ENCODE measurements at places on chromosomes 3 and 15.

GRCh38 chr15:91535856-91536500 is 317.5 kb upstream of the SLCO3A1 start:
- DNase-seq, result no peak

GRCh38 chr3:13608969-13609725 is 60.2 kb downstream of the FBLN2 start:
- no peak for DNase-seq

GRCh38 chr3:26624209-26624765 is 1.7 kb downstream of the LRRC3B start:
- no peak for DNase-seq

DNA sequence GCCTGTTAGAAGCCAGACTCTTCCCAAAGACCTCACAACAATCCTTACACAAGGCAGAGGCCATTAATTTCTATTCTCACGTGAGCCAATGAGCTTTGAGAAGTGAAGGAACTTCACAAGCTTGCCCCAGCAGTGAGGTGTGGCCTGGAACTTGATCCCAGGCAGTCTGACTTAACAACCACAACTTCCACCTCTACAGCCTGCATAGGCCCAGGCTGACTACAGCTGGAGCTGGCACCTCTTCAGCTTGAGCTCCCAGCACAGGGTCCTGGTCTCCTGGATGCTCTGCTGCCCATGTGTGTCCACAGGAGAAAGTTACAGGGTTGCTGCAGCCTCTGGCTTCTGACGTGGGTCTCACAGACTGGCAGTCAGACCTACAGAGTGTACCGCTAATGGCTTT is 111.0 kb downstream of the ERC2 start:
- DNase-seq, result no peak

DNA sequence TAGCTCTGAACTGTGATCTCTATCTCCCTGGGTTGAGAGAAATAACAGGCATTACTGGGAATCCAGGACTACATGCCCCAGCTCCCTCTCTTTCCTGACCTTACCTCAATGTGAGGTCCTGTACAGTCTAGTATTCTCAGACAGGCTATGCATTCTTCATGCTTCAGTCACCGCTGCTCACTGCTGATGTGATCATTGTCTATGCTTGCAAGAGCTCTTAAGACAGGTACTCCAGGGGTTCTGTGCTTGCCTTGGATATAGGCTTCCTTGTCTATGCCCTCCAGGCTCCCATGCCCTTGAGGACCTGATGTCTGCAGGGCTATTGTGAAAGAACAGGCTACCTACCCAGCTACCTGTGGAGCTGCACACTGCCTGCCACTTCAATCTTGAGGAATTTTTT is 183.6 kb downstream of the MBNL1 start:
- DNase-seq, result no peak

DNA sequence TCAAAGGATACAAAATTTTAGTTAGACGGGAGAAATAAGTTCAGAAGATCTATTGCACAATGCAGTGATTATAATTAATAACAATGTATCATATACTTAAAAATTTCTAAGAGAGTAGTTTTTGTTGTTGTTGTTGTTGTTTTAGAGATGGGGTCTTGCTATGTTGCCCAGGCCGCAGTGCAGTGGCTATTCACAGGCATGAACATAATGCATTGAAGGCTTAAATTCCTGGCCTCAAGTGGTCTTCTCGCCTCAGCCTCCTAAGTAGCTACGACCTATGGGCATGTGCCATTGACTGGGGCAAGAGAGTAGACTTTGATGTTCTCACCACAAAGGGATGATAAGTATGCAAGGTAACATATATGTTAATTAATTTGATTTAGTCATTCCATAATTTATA is 7.5 kb downstream of the STRIT1 start:
- DNase-seq, result no peak

- no peak for DNase-seq
Measured at GRCh38 chr15:94230431-94230882, 904 bp upstream of the MCTP2 start.

- DNase-seq, result no peak
Measured at GRCh38 chr3:85313380-85313779, 354.6 kb downstream of the CADM2 start.

- no peak for DNase-seq
Measured at GRCh38 chr3:6444888-6445658, 415.8 kb upstream of the GRM7 start.

DNA sequence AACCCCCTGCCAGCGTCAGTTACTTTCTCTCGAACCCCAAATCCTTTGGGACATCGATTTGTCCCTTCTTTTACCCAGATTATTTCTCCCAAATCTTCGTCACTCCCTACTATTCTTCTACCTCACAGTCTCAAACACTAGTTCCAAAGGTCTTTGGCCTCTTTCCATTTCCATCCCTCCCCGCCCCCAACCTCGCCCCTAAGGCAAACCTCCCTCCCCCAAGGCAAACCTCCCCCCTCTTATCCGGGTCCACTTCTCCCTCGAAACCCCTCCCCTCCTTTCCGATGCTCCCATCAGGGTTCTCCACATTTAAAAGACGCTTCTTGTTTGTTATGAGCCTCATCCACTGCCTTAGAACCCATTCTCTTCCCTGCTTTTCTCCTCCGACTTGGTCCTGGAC is 583 bp downstream of the EAF1 start:
- no peak for DNase-seq

DNA sequence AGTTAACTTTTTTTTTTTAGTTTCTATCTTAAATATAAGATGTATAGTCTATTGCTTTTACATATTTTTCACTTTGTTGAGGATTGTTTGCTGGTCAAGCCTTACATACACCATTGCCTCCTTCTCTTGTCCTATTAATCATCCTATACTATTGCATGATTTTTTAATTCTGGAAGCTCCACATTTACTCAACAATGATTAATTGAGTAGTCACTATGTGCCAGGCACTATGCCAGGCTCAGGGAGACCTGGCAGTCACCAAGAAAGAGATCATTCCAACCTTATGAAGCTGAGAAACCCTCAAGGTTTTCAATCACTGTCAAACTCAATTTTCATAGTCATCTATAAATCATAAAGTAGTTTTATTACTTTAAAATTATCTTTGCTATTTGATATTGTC is 626.2 kb downstream of the IGSF11 start:
- DNase-seq, result no peak
